ENCODE measurements at places on chromosomes 11 and 22.
A peak's percentile ranks its signal among the peaks of the same experiment; 100 is the strongest.

GRCh38 chr11:40432358-40432757 lies 1027.1 kb downstream of the LRRC4C start:
- no peak overlapping the region for H3K27ac ChIP-seq
- H3K27me3 ChIP-seq = no peaks in the 10 kb centered on the region
- H3K4me1 ChIP-seq = no peaks in the 10 kb centered on the region
- H3K36me3 ChIP-seq = no peaks in the 10 kb centered on the region

DNA sequence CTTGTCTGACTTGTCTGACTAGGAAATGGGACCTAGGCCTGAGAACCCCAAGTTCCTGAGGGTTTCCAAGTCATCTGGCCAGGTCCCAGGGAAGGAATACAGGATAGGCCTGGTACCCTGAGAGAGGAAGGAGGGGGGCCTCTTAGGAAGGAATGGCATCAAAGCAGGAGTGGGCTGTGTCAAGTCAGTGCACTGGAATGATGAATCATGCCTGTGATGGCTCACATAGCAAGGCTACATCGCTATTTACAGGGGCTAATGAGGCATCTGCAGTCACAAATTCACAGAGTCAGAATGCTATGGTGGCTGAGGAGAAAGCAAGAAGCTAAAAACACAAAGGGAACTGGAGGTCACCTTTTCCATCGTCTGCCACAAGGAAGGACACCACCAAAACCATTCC lies 247.3 kb downstream of the NXPE2 start:
- no peak overlapping the region for H3K4me3 ChIP-seq
- H3K27me3 ChIP-seq = no peaks in the 10 kb centered on the region
- H3K4me1 ChIP-seq = no peaks in the 10 kb centered on the region
- no peak overlapping the region for H3K27ac ChIP-seq
- no peaks in the 10 kb centered on the region for H3K36me3 ChIP-seq

GRCh38 chr11:67639438-67639859 lies at the start of gene TBX10:
Gene TBX10, minus strand, starts transcription at chr11:67639763. Its CDS starts 291 bp downstream, at chr11:67639472.
- DNase-seq = no peak
- H3K4me3 ChIP-seq = no peak within 1 kb of the TSS
- peaks cover 27% of the 10 kb centered on the region for H3K27me3 ChIP-seq
- H3K27ac ChIP-seq = no peak within 1 kb of the TSS
- no peaks in the 10 kb centered on the region for H3K36me3 ChIP-seq
- H3K4me1 ChIP-seq = peaks cover 6% of the 10 kb centered on the region

- no peak overlapping the region for H3K27ac ChIP-seq
- H3K36me3 ChIP-seq = no peaks in the 10 kb centered on the region
- H3K4me3 ChIP-seq = no peak overlapping the region
Measured at GRCh38 chr22:32574411-32574810, 99.8 kb downstream of the FBXO7 start.

DNA sequence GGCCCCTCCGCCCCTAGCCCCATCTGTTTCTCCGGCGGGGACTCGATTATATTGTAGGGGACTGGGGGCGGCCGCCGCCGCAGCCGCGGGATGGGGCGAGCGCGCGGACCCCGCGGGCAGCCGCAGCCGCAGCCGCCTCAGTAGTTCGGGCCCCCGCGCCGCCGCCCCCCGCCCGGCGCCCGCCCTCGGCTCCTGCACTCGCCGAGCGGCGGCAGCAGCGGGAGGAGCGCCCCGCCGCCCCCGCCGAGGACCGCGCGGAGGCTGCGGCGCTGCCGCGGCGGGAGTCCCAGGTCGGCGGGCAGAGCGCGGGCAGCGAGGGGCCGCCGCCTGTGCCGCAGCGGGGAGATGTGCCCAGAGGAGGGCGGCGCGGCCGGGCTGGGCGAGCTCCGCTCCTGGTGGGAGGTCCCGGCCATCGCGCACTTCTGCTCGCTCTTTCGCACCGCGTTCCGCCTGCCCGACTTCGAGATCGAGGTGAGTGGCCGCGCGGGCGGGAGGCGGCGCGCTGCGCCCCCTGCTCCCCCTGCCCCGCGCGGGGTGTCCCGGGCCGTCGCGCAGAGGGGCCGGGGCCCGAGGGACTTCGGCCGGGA lies at the start of gene CECR2:
CECR2 (plus strand) TSS at position 22 of the 587 bp plus-strand sequence; CDS start at position 346, 324 bp downstream.
- H3K27me3 ChIP-seq = peaks cover 90% of the 10 kb centered on the region
- peaks cover 28% of the 10 kb centered on the region for H3K4me1 ChIP-seq
- DNase-seq = peak; percentile 60

GRCh38 chr11:122633219-122633829 lies 22.2 kb upstream of the UBASH3B start:
- H3K27me3 ChIP-seq = peaks cover 6% of the 10 kb centered on the region
- H3K27ac ChIP-seq = no peak overlapping the region

GRCh38 chr11:45876401-45876800 lies 9.1 kb upstream of the MAPK8IP1 start:
- H3K4me1 ChIP-seq = no peaks in the 10 kb centered on the region
- no peaks in the 10 kb centered on the region for H3K27me3 ChIP-seq
- H3K27ac ChIP-seq = no peak overlapping the region
- H3K4me3 ChIP-seq = no peak overlapping the region
- H3K36me3 ChIP-seq = peaks cover 93% of the 10 kb centered on the region
- DNase-seq = no peak

DNA sequence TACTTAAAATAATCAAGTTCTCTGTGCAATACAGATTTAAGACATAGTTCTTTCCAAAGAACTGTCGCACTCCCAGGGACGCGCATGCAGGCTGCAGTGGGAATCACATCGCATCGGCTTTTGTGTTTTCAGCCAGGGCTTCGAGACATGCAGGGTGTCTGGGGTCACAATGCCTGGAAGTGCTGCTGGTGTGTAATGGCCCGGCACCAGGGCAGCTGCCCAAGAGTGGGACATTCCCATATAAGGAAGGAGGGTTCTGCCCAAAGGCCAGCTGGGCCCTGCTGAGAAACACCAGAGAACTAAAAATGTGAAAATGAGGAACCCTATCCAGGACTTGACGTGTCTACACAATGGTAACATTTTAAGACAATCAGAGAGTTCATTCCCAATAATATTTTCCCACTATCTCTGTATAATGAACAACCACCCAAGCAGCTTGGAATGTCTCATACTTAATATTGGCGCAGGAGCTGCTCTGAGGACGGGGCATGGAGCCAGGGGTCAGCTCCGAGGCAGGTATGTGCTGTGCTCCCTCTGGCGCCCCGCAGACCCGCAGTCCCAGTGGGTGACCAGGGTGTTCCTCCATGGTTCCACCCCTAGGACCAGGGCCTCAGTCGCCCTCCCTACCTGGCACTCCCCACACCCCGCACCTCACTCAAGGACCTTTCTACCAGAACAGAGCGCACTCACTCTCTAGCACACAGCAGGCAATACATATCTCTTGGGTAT lies 11.3 kb downstream of the MCAT start:
- peaks cover 16% of the 10 kb centered on the region for H3K4me1 ChIP-seq
- DNase-seq = no peak
- H3K27me3 ChIP-seq = no peaks in the 10 kb centered on the region

- H3K27ac ChIP-seq = no peak overlapping the region
- no peaks in the 10 kb centered on the region for H3K27me3 ChIP-seq
- DNase-seq = no peak
- peaks cover 34% of the 10 kb centered on the region for H3K4me1 ChIP-seq
- H3K36me3 ChIP-seq = peaks cover 20% of the 10 kb centered on the region
- no peak overlapping the region for H3K4me3 ChIP-seq
Measured at GRCh38 chr22:27911330-27911729, 7.7 kb downstream of the PITPNB start.

DNA sequence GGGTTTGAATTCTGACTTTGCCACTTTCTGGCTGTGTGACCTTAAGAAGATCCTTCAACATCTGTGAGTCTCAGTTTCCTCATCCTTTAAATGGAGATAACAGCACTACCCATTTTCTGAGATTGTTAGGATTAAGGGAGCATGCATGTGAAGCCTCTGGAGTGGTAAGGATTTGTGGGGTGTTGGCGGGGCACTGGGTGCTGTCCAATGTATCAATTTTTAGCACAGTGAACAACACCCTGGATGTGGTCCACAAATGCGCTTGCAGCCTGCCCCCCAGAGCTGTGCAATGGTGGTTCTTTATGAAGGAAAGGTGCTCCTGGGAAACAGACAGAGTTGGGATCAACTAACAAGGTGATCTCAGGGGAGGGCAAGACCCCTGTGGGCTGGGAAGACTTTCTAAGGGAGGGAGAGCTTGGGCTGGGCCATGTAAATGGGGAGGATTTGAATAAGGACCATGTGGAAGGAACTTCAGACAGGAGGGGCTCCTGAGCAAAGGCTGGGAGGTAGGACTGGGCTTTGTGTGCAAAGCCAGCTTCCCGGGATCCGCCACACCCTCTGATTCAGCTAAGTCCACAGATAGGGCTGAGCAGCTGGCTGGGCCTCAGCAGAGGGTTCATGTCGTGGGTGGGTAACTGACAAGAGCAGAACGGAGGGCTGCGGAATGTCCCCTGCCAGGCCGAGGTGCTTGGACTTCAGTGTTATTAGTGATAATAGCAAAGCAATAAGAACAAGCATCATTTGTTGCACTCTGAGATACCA lies 22.7 kb upstream of the RASD2 start:
- peaks cover 54% of the 10 kb centered on the region for H3K27me3 ChIP-seq
- peaks cover 8% of the 10 kb centered on the region for H3K4me1 ChIP-seq

DNA sequence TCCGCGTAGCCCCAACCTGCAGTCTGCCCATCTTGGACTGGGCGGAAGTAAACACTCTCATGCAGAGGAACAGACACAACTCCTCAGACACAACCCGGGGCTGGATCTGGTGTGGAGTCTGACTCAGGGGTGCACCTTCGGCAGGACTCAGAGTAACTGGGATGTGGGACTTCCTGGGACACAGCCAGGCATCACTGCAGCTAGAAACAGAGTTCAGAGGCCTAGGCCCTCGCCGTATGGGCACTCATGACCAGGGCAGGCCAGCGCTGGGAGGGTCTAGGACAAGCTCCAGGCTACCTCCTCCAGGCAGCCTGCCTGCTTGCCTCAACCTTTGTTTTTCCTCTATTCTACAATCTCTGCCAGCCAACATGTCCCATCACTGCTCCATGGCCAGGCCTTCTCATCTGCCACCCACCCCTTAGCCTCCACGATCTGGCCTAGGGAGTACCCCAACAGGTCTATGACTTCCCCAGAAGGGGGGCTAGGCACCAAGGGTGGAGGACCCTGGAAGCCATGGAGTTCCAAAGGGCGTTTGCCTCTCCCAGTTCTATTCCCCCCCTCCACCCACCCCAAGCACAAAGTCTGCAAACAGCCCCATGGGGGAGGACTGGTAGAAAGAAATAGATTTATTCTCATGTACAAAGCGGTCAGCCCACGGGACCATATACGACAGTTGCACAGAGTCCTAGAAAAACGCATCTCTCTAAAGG lies 98.5 kb downstream of the PDE2A start:
- no peak overlapping the region for H3K4me3 ChIP-seq
- H3K4me1 ChIP-seq = no peaks in the 10 kb centered on the region
- peak; percentile 57 for DNase-seq
- H3K36me3 ChIP-seq = peaks cover 3% of the 10 kb centered on the region

GRCh38 chr22:45640941-45641621 lies 30.6 kb upstream of the ATXN10 start:
- H3K4me3 ChIP-seq = no peak overlapping the region
- H3K36me3 ChIP-seq = no peaks in the 10 kb centered on the region
- H3K4me1 ChIP-seq = peaks cover 26% of the 10 kb centered on the region
- no peak overlapping the region for H3K27ac ChIP-seq

GRCh38 chr22:27844256-27844655 lies 42.7 kb upstream of the MN1 start:
- H3K4me1 ChIP-seq = no peaks in the 10 kb centered on the region
- no peak overlapping the region for H3K27ac ChIP-seq
- H3K4me3 ChIP-seq = no peak overlapping the region

DNA sequence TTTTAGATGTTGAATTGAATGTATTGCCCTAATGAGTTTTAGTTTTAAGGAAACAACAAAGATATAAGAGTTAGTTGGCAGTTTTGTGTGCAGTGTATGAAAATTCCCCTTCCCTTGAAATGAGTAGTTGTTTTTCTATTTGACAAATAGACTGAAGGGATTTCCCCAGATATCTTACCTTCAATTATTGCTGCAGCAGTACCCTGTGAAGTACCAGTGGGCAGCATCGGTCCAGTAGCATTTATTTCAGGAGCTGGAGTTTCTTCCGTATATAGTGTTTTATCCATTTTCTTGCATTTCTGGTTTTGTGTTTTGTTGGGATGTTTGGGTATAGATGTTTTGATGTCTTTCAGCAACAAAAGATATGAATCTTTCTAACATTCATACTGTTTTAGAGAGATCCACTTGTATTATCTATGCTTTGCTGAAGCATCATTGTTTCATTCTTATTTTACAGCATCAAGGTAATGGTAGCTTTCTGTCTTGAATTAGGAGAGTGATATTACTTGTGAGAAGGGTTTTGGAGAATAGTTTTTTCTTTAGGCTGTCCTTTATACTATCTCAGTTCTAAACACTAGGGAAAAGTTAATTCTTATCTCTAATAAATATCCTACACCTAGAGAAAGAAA lies 7.4 kb downstream of the KMT2A start:
- no peaks in the 10 kb centered on the region for H3K36me3 ChIP-seq
- no peak overlapping the region for H3K4me3 ChIP-seq
- no peak overlapping the region for H3K27ac ChIP-seq
- DNase-seq = no peak
- H3K4me1 ChIP-seq = peaks cover 52% of the 10 kb centered on the region

- H3K4me3 ChIP-seq = no peak overlapping the region
- DNase-seq = no peak
- no peaks in the 10 kb centered on the region for H3K27me3 ChIP-seq
- H3K36me3 ChIP-seq = no peaks in the 10 kb centered on the region
Measured at GRCh38 chr11:77244277-77245027, 57.0 kb downstream of the GDPD4 start.

- H3K4me3 ChIP-seq = no peak overlapping the region
- H3K27ac ChIP-seq = no peak overlapping the region
- H3K36me3 ChIP-seq = no peaks in the 10 kb centered on the region
- no peaks in the 10 kb centered on the region for H3K4me1 ChIP-seq
- no peaks in the 10 kb centered on the region for H3K27me3 ChIP-seq
Measured at GRCh38 chr11:125356797-125357196, 139.3 kb downstream of the FEZ1 start.

- peaks cover 8% of the 10 kb centered on the region for H3K4me1 ChIP-seq
- no peak for DNase-seq
- no peaks in the 10 kb centered on the region for H3K27me3 ChIP-seq
Measured at GRCh38 chr11:69167130-69167915, 11.6 kb downstream of the SMIM38 start.

- no peak for DNase-seq
- H3K36me3 ChIP-seq = peaks cover 42% of the 10 kb centered on the region
- H3K27me3 ChIP-seq = no peaks in the 10 kb centered on the region
- no peak overlapping the region for H3K27ac ChIP-seq
Measured at GRCh38 chr22:20407829-20408228, 13.9 kb downstream of the ZNF74 start.

- DNase-seq = no peak
- no peak overlapping the region for H3K4me3 ChIP-seq
- H3K4me1 ChIP-seq = peaks cover 56% of the 10 kb centered on the region
- no peaks in the 10 kb centered on the region for H3K27me3 ChIP-seq
Measured at GRCh38 chr22:39365492-39365780, 15.6 kb downstream of the SYNGR1 start.

Measured in suprapubic skin (tissue), 4 donors.